ENCODE measurements at places on chromosomes 2 and 18.
A peak's percentile ranks its signal among the peaks of the same experiment; 100 is the strongest.

DNA sequence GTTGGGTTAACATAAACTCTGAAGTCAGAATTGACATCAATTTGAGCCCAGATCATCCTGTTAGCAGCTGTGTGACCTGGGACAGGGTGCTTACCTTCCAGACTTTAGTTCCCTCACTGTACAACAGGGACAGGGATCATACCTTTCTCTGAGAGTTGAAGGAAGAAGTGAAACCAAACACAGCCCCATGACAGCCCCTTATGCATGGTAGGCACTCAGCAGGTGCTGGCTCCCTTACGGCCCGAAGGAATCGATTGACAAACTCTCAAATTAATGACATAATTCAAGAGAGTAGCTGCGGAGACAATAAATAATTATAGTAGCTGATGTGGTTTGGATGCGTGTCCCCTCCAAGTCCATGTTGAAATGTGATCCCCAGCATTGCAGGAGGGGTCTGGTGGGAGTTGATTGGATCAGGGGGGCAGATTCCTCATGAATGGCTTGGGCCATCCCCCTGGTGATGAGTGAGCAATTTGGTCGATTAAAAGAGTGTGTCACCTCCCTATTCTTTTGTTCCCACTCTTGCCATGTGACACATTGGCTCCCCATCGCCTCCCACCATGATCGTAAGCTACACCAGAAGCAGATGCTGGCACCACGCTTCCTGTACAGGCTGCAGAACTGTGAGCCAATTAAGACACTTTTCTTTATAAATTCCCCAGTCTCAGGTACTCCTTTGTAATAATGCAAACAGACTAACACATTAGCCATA is 72.4 kb downstream of the ODC1 start:
- DNase-seq = no peak

GRCh38 chr2:239259603-239260298 is 141.1 kb downstream of the HDAC4 start:
- no peak for DNase-seq

- no peak for DNase-seq
Observed at GRCh38 chr2:224937887-224938286, 104.4 kb downstream of the DOCK10 start.

- DNase-seq = no peak
Observed at GRCh38 chr2:1782514-1782913, 38.2 kb upstream of the PXDN start.

- DNase-seq = no peak
Observed at GRCh38 chr2:152099367-152100050, 665 bp upstream of the CACNB4 start.

DNA sequence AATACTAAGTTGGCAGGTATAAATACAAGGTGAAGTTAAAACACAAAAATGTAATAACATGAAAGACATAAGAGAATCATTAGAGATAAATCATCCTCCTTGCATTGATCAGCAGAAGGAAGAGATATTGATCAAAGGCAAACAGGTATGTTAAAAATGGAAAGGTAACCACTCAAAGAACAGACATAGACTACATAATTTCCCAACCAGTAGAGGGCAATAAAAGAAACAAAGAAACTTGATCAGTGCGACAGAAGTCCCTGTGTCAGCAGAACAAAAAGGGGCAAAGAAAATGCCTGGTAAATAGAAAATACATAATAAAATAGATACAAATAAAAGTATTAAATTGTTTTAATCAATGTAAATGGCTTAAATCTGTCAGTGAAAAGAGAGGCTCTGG is 53.6 kb downstream of the FAM228A start:
- DNase-seq = no peak

DNA sequence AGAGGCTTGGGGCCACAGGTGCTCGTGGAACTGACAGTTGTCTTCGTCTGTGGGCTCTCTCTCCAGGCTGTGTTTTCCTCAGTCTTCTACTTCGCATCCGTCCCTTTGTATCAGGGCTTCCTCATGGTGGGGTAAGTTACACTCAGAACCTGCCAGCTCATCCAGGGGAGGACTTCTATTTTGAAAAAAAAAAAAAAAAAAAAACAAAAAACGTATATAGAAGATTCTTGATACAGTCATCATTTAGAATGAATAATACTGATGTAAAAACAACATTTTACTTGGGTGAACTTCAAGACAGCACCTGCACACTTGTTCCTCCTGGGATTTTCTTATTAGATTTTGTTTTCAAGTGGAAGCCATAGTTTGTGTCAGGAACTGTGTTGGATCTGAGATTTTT is 47.7 kb upstream of the NFATC1 start:
- no peak for DNase-seq

DNA sequence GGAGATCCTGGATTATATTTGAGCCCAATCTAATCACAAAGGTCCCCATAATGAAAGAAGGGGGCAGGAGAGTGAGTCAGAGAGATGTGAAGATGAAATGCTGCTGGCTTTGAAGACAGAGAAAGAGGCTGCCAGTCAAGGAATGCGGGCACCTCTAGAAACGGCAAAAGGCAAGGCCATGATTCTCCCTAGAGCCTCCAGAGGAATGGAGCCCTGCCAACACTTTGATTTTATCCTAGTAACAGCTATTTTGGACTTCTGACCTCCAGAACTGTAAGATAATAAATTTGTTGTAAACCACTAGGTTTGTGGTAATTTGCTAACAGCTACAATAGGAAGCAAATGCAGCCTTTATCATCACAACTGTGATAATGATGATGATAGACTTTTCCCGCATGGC is 32.9 kb downstream of the LBH start:
- no peak for DNase-seq

- no peak for DNase-seq
Observed at GRCh38 chr2:14654835-14655282, 22.3 kb downstream of the LRATD1 start.

- DNase-seq = no peak
Observed at GRCh38 chr18:36355511-36355910, 58.0 kb downstream of the FHOD3 start.

GRCh38 chr2:196294516-196294909 is 123.1 kb upstream of the STK17B start:
- DNase-seq = no peak

DNA sequence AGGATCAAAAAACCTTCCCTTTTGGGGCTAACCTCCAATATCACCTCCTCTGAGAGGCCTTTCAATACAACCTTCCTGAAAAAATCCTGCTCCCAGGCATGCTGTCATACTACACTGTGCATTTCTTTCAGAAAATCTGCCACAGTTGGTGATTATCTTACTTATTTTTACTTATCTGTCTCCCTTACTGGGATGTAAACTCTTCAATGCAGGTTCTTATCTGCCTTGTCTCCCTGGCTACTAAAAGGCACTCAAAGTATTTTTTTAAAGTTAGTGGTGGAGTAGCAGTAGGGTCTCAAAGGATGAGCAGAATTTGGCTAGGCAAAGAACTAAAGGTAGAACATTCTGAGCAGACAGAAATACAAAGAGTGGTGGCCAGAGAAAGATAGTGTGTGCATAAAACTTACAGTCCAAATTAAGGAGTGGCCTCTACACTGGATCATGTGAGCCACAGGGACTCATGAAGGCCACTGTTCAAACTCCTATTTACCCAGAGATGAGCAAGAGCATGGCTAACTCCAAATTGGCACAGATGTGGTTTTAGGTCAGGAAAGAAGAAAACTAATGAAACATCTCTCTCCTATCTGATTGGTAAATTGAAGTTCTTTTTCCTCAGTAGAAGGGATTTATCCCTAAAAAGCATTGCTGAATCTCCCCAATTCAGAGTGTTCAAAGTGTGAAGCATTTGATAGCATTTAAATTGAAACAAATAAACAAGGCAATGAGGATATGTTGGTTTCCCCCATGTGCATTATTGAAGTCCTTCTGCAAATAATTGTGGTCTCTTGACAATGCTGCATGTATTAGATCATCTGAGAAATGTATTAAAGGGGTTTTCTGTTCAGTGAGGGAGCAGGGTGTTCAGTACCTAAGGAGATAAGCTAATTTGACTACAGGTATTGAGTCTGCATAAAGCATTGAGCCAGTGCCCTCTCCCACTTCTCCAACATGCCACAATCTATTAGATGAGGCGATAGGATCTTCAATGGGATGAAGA is 285.5 kb downstream of the MREG start:
- DNase-seq = no peak

DNA sequence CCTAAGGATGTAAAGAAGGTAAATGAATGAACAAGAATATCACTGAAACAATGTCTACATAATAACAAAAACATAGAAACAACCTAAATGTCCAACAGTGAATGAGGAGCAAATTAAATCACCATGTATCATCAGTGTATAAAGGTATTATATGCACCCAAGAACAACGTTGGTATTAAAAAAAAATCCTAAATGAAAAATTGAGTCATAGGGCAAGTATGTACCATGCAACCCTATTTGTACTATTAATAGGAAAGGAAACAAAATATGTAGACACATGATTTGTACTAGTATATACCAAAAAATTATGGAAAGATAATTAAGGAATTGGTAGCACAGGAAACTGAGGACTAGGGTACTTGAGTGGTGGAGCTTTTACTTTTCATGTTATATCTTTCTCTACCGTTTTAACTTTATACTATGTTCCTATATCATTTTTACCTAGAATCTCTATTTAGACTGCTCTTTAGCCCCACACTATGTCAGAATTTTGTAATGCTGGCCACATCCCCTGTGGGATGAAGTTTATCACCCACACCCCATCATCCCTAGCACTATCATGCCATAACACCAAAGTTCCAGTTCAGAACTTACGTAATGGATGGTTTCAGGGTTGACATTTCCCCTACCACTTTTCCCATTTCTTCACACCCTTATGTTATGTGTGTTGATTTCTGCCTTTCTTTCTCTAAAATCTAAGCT is 25.6 kb downstream of the IKZF2 start:
- no peak for DNase-seq

DNA sequence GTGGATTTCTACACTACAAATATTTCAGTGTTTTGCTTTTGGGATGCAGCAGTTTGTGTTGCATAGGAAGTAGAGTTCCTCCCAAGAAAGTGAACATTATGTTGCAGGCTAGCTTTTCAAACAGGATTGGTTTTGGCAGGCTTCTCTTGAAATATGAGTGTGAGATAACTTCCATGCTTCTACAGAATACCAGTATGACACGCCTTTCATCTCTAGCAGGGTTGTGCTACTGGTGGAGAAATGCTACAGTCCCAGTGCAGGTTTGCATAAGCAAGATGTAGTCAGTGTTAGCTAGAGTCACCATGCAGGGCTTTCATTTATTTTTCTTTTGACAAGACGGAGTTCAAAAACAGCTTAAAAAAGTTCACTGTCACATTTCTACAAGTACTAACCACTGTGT is 17.1 kb upstream of the CAVIN2 start:
- DNase-seq = no peak

GRCh38 chr2:197599285-197599965 is 76.0 kb downstream of the RFTN2 start:
- DNase-seq = peak; percentile 14

GRCh38 chr2:158716921-158717320 is 78.2 kb upstream of the DAPL1 start:
- DNase-seq = no peak

DNA sequence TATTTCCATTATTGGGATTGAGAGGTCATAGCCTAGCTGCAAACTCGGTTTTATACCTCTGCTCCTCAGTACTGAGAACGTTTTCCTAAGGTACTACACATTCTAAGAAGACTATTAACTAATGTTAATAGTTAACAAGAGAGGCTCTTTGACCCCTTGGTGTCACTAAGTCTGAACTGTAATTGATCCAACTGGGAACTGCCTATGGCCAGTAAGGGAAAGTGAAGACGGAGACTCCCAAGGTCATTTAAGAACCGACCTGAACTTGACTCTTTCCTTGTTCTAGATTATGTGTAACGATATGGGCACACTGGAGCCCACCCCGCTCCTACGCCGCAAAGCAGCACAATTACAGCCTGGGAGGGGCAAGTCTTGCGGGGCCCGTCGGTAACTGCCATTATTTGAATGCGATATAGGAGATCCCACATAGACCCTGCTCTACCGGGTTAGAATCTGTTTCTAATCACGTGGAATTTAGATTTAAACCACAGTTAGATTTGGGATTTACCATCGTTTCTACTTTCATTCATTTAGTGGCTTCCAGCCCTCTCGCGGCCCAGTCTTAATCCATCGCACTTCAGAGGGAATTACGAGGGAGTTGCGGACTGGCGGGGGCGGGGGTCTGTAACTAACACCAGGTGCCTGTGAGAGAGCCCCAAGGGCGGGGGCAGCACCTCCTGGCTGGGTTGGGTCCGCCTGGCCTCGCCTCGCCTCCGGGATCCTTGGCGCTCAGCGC is 84.1 kb upstream of the EPB41L3 start:
- DNase-seq = no peak

- DNase-seq = no peak
Observed at GRCh38 chr2:136235546-136235945, 117.6 kb upstream of the CXCR4 start.

DNA sequence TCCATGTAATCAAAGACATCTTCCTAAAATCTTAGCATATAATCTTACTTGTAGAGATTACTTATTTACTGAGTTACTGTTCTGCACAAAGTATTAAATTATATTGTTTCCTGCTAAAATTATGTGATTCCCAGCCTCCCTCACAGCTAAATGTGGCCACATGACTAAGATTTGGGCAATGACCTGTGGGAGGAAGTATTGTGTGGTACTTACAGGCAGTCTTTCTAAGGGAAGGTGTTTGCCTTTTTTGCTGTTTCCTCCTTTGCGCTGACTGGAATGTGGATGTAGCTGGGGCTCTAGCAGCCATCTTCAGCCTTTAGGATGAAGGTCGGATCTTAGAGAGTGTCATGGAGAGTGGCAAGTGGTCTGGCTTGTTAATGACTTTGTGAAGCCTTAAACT is 146.3 kb upstream of the APCDD1 start:
- no peak for DNase-seq

DNA sequence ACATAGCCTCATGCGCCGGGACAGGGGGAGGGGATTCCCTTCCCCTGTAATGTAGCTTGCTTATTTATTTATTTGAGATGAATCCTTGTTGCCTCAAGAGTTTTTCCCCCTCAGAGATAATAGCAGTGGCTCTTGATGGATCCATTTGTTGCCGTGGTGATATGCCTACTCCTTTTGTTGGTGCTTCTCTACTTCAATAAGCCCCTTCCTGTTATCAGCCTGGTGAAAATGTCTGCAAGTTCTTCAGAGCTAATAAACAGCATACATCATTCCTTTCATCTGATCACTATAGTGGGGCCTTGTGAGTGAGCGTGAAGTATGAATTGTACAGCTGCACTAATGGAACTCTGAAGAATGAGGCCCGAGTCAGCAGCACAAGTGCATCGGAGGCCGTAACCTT is 19.4 kb downstream of the FZD5 start:
- no peak for DNase-seq

GRCh38 chr2:241603686-241604085 is 33.3 kb downstream of the THAP4 start:
- no peak for DNase-seq

DNA sequence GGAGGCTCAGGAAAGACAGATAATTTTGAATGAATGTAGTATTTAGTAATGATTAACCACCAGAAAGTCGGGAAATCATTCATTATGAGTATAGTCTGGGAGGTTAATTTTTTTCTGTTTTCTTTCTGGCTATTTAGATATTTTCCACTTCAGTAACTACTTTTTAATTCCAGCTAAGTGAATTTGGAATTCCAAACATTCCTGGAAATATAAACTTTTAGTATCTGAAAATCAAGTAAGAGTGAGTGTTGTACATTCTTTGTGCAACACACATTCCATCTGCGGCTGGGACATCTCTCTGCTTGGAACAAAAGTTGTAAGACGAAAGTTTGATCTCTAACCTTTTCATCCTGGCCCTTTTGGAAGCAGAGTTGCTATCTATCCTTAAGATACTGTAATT is 275.7 kb upstream of the SPRED2 start:
- DNase-seq = no peak
